ENCODE measurements at places on chromosomes 1 and 21. TPM values are rescaled to one million over a fixed set of nuclear protein-coding genes. Genes with fewer than 3 reads are reported as not detected.

Gene GPBP1L1
- 105 TPM for total RNA-seq

Gene FAM110D
- total RNA-seq, result 7.9 TPM

Gene SPATA17
- total RNA-seq, result not detected

Gene C1orf116
- not detected for total RNA-seq

Gene MUL1
- 19.6 TPM for total RNA-seq

Gene FAM177B
- total RNA-seq, result not detected

Gene ERICH3
- not detected for total RNA-seq

Gene ADORA1
- total RNA-seq, result not detected

Gene GPR89B
- 12.5 TPM for total RNA-seq

Gene CFHR3
- total RNA-seq, result not detected

Gene MYOM3
- total RNA-seq, result under 0.01 TPM

Gene GJA8
- total RNA-seq, result not detected

Gene UMODL1
- not detected for total RNA-seq

Gene BOLA1
- total RNA-seq, result 8.3 TPM

Gene LY9
- total RNA-seq, result not detected

Gene KCND3
- 0.25 TPM for total RNA-seq

Gene IVL
- not detected for total RNA-seq

Gene KDF1
- total RNA-seq, result not detected

Gene AMY1A
- not detected for total RNA-seq

Gene CFHR4
- total RNA-seq, result not detected

Gene OR14K1
- total RNA-seq, result not detected

Gene C1orf87
- total RNA-seq, result not detected

Gene FCMR
- total RNA-seq, result not detected

Gene SH3BGRL3
- 14.6 TPM for total RNA-seq

Gene RASSF5
- 0.06 TPM for total RNA-seq

Gene AMIGO1
- 0.16 TPM for total RNA-seq

Gene GJA9
- not detected for total RNA-seq

Gene ZBTB8B
- not detected for total RNA-seq

Gene MTMR11
- total RNA-seq, result 0.16 TPM

Gene FCRL5
- not detected for total RNA-seq

Gene NID1
- total RNA-seq, result 261 TPM

Gene S100A1
- total RNA-seq, result not detected

Gene RUNX1
- total RNA-seq, result 2.7 TPM
